ENCODE measurements at places on chromosomes 3 and 15.

DNA sequence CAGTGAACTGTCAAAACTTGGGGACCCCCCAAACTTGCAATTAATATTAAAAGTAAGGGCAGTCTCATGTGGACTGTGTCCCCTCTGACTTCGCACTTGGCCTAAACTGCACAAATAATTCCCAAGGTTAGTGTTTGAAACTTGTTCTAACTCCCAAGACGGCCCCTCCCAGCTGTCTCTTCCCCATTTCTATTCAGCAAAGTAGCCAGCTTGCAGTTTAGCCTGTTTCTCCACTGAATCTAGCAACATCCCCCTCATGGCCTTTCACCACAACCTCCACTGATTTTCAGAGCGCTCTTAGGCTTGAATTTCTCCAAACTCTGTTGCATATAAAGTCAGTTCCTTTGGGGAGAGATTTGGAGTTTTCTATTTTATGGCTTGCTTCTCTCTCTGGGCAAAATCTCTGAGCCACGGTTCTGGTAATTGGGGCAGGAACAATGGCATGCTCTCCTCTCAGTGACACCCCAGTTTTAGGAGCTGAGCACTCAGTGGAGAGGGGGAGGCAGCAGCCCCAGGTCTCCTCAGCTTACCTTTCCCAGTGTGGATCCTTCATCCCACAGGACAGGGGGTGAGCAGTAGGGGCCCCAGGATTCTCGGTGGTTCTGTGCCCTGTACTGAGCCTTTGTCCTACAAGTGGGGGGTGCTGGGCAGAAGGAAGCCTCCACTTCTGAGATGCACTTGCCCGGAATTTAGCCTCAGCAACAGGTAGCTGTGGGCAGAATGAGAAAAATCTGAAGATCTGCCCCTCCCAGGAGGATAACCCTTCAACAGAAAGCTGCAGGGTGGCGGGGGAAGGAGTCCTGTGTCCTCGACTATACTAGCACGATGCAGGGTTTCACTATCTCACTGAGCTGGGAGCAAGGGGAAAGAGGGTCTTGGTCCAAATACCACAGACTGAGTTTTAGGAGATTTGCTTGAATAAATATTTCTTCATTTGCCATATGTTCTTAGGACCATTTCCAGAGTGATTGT is 39.3 kb upstream of the GATA2 start:
- DNase-seq, result no peak

DNA sequence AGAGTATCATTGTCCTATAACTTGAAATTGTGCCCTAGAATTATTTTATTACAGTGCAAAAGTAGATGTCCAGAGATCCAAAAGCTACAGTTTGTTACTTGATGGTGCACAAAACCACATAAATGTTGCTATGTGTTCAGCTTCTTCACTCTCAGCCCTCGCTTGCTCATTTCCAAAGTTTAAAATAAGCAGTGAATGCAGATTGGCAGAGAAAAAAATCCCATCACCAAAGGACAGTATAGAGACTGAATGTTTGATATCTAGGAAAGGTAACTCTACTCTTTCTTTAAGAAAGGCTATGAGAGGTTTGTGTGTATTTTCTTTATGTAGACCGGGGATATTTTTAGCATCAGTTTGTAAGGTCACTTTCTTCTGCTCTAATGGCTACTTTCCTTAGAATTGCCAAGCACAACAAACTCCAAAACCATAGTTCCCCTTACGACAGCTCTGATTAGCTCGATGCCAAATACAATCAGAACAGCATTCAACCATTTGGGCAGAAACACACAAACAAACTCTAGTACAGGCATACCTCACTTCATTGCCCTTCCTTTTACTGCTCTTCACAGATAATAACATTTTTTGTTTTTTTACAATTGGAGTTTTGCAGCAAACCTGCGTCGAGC is 164.1 kb upstream of the CCDC54 start:
- DNase-seq, result no peak

- no peak for DNase-seq
These were observed 105.8 kb upstream of the GAP43 start for GRCh38 chr3:115517457-115518050.

GRCh38 chr3:3998140-3998922 is 199.1 kb downstream of the LRRN1 start:
- DNase-seq, result peak; percentile 24

GRCh38 chr3:40602778-40603385 is 78.1 kb downstream of the ZNF621 start:
- no peak for DNase-seq

DNA sequence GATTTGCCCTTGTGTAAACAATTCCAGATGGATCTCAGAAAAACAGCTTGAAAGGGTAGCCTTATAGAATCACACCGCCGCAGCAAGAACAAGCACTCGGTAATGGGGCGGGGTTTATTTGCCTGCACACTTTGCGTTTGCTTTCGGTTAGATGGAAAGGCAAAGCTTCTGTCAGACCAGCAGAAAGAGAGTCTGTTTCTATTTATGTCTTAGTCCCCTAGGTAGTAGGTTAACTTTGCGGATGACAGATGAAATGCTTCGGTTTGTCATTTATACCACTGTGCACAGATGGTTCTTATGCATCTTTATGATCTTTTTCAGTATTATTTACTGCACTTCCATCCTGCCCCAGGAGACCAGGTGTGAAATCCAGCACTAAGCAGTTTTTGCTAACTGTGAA is 62.2 kb downstream of the PYDC2 start:
- DNase-seq, result no peak

DNA sequence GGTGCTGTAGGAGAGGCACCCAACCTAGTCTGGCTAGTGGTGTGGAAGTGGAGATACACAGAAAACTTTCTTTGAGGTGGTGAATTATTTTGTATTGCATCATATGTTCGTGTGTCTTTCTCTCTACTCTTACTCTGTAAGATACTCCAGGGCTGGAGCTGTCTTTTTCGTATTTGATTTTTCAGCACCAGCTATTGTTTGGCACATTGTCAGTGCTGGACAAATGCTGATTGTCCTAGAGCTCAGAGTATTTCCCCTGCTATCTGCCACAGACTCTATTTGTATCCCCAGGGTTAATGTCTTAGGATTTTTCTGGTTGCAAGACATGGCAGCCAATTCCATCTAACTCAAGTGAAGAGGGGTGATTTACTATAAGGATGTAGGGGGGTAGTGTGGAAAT is 110.5 kb downstream of the SAMMSON start:
- DNase-seq, result no peak

- DNase-seq, result no peak
These were observed 51.6 kb downstream of the MOBP start for GRCh38 chr3:39519103-39519502.

DNA sequence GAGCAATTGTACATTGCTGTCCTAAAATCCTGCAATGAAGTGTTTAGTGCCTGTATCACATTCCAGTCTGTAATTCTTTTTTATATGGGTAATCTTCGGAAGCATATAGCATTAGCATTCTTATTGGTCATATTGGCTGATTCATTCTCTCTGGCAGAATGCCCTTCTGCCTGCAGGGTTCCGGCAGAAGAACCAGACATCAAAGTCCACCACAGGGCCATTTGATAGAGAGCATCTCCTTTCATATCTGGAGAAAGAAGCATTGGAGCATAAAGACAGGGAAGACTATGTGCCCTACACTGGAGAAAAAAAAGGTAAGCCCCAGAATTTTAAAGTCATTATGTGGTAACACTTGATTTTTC is 39.6 kb downstream of the TMOD3 start:
- DNase-seq, result peak; percentile 63

- no peak for DNase-seq
These were observed 353.6 kb downstream of the CLSTN2 start for GRCh38 chr3:140288595-140288994.

GRCh38 chr3:14266361-14266760 is 87.7 kb downstream of the LSM3 start:
- no peak for DNase-seq

DNA sequence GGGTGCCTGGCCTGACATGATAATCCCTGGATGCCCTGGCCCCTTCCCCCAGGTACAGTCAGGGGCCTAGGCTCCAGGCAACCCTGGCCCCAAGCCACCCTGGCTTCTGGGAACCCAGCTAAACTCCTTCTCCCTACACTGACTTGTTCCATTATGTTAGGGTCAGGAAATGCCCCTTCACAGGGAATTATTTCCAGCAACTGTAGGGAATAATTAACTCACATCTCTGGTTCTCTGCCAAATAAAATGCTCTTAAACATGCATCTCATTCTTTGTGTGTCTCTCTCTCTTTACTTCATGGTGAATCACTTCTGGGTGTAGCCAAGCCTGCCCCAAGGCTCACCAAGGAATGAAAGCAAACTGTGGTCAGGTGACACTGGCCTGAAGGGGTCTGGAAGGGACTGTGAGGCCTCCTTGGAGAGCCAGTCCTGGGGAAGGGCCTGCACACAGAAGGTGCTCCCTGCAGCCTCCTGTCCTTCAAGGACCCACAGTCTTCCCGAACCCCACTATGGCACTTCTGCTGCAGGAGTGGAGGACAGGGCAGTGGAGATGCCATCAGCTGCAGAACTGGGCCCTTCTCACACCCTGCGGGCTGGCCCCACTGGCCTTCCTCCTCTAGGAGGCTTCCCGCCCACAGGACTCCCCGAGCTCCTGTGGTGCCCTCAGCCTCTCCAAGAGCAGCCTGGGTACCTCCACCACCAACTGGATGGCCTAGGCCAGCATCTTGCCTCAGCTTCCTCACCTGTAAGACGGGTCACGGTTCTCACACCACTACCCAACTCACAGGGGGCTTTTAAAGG is 17.6 kb downstream of the TKT start:
- peak; percentile 29 for DNase-seq

DNA sequence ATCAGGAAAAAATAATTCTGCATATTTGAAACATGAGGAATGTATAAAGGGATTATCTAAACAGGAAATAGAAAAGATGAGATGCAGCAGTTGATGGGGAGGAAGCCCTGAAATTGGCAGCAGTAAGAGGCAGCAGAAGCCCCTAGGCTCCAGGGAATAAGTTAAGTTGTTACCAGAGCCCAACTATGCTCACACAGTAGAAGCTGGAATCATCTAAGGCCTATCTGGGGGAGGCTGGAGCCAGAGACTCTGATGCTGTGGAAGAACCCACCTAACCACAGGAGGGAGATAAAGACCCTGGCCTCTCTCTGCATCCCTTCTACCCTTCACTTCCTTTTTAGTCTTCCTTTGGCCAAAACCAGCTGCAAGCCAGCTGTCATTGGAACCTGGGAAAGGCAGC is 519.7 kb downstream of the DIPK2A start:
- no peak for DNase-seq

DNA sequence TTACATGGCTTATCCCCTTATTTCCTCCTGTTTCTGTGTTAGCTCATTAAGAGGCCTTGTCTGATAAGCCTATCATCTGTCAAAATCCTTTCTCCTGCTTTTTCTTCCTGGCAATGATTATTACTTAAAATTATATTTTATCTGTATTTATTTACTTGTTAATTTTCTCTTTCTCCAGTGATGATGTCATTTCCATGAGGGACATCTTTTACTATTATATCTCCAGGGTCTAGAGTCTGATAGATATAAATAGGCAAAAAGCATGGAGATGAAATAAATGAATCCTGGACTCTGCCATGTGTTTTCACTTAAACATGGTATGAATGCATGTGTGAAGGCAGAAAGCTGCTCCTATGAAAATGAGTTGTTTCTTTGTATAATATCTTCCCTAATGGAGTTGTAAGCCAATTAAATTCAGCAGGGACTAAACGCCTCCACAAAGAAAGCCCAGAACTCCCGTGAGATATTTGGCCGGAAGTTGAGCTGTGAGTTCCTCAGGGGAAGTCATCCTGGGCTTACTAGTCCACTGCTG is 375.2 kb downstream of the TUSC7 start:
- no peak for DNase-seq

- no peak for DNase-seq
These were observed 161.9 kb downstream of the UBE2E2 start for GRCh38 chr3:23365066-23365465.

- DNase-seq, result no peak
These were observed 51.6 kb downstream of the TRPM1 start for GRCh38 chr15:31049682-31050615.

DNA sequence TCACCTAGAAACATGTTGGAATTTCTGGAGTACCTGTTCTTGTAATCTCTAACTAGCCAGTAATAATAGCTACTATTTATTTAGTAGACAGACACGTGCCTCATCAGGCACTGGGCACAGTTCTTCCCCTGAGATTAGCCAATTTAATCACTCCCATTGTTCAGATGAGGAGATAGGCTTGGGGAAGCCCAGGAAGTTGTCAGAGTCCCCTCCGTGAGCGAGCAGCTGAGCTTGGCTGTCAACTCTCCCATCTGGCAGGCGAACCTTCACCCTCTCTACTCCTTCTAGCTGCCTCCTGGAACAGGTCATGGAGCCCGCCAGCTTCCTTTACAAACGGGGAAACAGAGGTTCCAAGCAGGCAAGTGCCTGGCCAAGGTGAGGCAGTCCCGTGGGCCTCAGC is 31.1 kb upstream of the FGD5 start:
- no peak for DNase-seq

DNA sequence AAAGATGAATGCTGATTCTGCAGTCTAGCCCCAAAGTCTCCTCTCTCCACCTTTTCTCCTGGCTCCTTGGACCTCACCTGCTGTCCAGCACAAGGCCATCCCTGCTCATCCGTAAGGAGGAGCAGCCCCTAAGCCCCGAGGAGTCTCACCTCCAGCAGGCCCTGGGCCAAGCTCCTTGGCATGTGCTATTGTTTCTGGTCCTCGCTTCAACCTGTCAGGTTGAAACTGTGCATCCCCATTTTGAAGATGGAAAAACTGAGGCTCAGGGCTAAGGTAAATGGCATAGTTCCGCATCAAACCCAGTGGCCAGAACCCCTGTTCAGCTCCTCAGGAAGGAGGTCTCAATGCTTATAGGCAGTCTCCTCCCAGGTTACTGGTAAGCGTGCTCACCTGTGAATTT is 26.1 kb downstream of the CHDH start:
- DNase-seq, result no peak
